ENCODE measurements at places on chromosomes 6 and 20. TPM values are rescaled to one million over a fixed set of nuclear protein-coding genes. Genes with fewer than 3 reads are reported as not detected.

- no peak for DNase-seq
These were observed 177.2 kb upstream of the ASCC3 start for GRCh38 chr6:101058296-101058695.

The TSHZ2 gene
- 25.9 TPM for total RNA-seq

DNA sequence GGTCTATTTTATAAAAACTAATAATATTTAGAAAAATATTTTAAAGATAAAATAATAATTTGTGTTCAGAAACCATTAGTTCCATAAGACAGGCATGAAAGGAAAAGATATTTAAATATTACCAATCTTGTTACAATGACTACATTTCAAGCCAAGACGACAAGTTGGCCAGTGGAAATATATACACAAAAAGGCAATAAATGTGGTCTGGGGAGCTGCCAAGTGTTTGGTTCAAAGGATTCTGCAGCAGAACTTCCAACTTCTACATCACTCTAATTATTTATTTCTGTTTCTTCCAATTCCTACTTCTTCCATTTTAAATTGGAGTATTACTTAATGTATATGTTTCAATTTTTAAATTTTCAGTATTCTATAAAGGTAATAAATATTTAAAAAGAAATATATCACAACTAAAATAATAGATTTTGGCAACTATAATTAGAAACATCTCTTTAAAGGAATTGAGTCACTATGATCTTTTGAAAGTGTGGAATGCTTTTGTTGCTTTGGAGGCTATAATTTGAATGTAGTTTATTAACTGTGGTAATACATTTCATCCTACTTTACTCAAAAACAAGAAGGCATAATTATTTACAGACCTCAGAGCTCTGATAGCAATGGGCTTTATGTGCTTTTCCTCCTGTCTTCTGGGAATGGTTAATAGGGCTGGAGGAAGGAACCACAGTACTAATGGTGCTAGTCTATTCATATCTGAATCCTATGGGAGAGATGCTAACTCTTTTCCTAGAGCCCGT is 129.7 kb upstream of the FAM184A start:
- no peak for DNase-seq

- DNase-seq = no peak
These were observed 140.8 kb upstream of the ARMC2 start for GRCh38 chr6:108707328-108707976.

The SLC26A8 gene
- not detected for total RNA-seq

DNA sequence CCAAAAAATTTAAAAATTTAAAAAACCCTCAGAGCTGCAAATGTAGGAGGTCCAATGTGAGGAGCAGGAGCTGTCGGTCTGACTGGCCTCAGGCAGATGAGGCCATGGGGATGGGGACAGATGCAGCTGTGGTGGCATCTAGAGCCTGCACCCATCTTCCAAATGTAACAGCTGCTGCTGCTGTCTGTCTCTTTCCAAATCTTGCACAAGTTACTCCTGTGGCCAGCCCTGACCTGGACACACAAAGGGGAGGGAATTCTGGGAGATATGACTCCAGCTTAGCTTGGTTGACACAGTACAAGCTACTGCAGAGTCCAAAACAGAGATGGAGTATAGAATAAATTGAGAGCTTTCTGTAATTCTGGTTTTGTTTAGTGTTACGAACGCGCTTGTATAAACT is 115.2 kb downstream of the PRND start:
- DNase-seq = no peak

GRCh38 chr6:156852147-156852857 is 75.1 kb downstream of the ARID1B start:
- DNase-seq = no peak

DNA sequence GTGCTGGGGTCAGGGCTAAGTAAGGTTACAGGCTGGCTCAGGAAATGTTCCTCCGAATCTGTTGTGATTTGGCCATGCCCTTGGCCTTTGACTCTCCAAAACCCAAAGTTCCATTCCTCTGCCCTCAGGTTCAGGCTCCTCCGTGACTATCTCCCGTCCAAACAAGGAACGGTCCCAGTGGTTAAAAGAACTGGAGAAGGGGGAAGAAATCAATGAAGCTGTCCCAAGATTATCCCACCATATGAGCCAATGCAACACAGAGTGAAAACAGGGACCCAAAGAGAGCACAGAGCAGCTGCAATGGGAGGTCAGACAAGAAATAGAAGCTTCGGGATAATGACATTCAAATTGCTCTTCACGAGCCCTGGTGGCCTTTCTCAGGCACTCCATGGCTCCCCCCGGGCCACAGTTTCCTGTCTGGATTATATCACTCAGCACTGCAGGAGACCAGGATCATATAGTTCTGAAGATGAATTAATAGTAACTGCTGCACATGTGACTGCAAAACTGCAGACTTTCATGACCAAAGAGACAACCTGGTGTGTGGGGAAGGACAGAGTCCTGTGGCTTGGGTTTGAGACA is 211.3 kb downstream of the ZNF217 start:
- no peak for DNase-seq

DNA sequence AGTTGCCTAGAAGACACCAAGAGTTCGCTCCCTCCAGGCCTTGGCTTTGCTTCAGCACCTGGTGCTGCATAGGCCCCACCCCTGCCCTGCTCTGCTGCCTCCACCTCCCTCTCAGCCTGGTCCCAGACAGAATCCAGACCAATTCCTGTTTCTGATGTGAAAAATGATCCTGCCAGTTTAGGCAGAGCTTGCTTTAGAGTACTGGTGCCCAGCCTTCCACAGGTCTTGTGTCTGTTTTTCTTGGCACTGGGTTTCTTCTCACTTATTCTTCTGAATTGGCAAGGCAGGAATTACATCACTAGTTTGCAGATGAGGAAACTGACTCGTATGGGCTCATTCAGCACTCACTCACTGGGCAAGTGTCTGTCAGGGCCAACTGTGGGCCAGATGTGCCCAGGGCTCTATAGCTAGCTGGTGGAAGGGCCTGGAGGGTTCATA is 53.0 kb downstream of the HLA-A start:
- DNase-seq = no peak

- no peak for DNase-seq
These were observed 159.6 kb downstream of the TMEM200A start for GRCh38 chr6:130525408-130525807.

DNA sequence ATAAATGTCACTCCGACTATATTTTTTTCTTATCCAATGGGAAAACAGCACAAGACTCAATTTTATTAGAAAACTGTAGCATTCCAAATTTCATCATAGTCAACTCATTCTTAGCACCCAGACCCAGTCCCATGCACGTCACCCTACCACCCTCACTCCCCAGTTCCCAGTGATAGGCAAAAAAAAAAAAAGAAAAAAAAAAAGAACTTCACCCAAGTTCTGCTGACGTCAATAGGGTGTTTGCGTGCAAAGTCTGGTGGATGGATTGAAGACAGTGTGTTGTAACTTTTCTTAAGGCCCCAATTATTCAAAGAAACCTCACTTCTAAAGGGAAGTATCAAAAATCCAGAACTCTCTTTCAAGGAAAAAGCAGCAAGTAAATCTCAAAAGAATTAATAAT is 213.9 kb upstream of the PRDM1 start:
- no peak for DNase-seq

GRCh38 chr6:43679057-43679456 is 8.5 kb downstream of the MRPS18A start:
- no peak for DNase-seq

DNA sequence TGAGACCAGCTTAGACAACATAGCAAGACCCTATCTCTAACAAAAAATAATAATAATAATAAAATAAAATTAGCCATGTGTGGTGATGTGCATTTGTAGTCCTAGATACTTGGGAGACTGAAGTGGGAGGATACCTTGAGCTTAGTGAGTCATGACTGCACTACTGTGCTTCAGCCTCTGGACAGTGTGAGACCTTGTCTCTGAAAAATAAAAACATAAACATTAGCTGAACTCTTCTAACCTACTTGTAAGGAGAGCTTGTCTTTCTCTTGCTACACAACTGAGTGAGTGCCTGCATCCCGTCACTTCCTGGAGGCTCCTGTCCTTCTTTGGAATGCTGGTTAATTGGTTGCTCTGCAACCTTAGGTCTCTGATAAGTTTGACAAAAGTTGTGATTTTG is 5.1 kb upstream of the DBNDD2 start:
- no peak for DNase-seq

DNA sequence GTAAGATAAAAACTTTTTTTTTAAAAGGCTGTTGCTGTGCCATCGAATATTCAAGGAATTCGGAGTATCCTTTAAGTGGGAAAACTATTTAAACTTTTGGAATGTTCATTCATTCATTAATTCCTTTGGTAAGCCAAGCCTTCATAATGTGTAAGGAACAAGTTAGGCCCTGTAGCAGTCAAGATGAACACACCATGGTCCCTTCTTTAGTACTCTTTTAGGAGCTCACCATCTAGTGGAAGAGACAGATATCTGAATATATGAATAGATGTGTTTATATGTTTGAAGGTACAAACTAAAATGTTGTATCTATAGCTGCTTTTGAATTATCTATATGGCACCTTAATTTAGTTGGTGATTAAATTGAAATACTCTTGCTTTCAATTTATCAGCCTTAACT is 5.8 kb downstream of the SPO11 start:
- DNase-seq = no peak

GRCh38 chr6:83226517-83226916 is 33.4 kb downstream of the RWDD2A start:
- DNase-seq = no peak

- no peak for DNase-seq
These were observed 107.6 kb downstream of the THBS2 start for GRCh38 chr6:169145991-169146501.

DNA sequence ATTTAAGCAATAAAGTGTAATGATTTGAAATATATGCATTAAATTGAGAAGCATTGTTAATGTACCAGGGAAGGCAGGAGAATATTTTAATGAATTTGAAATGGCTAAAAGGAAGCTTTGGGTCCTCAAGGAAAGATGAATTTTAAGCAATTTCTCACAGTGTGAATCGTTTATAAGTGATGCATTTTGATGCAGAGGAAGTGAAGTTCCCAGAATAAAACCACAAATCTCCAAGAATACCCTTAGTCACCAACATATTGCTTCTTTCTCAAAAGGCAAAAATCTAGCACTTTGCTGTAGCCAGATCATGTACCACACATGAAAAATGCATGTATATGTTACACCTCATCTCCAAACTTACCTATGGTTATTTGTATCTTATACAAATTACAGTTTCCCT is 11.7 kb downstream of the TPD52L1 start:
- no peak for DNase-seq

GRCh38 chr6:11194356-11195218 is 37.9 kb downstream of the NEDD9 start:
- DNase-seq = no peak

The FOXA2 gene
- total RNA-seq = not detected

DNA sequence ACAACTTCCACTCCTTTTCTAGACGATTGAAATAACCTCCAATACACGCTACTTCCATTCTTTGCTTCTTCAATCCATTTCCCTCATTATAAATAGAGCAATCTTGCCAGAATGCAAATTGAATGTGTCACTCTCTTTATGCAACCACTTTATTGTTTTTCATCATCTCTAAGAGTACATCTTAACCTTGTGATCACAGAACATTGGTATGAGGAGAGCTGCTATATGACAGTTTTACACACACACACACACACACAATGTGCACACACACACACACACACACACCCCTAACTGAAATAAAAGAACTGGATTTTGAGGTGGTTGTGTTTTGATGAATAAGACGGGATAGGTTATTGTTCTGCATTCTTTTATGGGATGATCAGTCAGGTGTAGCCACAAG is 187.0 kb downstream of the HDGFL1 start:
- no peak for DNase-seq

The ADGRF4 gene
- total RNA-seq = not detected

GRCh38 chr6:132304891-132305305 is 96.4 kb downstream of the MOXD1 start:
- no peak for DNase-seq

GRCh38 chr20:36116807-36117441 is 37.6 kb upstream of the EPB41L1 start:
- DNase-seq = no peak

- no peak for DNase-seq
These were observed 37.4 kb upstream of the RIPPLY2 start for GRCh38 chr6:83815631-83816272.
